ENCODE measurements at places on chromosomes 2 and 18. TPM values are rescaled to one million over a fixed set of nuclear protein-coding genes. Genes with fewer than 3 reads are reported as not detected.

IL1R2 gene
- 5.9 TPM for total RNA-seq

STON1 gene
- total RNA-seq, result 16.2 TPM

- no peak for DNase-seq
Measured at GRCh38 chr18:79472946-79473345, 77.2 kb downstream of the NFATC1 start.

- DNase-seq, result no peak
Measured at GRCh38 chr2:79578952-79579351, 66.1 kb downstream of the CTNNA2 start.
